ENCODE measurements at places on chromosomes 12 and 14.

GRCh38 chr12:98408681-98409080 lies 106.7 kb upstream of the TMPO start:
- DNase-seq, result no peak

- DNase-seq, result no peak
These were observed 91.0 kb downstream of the GRIP1 start for GRCh38 chr12:66587912-66588311.

DNA sequence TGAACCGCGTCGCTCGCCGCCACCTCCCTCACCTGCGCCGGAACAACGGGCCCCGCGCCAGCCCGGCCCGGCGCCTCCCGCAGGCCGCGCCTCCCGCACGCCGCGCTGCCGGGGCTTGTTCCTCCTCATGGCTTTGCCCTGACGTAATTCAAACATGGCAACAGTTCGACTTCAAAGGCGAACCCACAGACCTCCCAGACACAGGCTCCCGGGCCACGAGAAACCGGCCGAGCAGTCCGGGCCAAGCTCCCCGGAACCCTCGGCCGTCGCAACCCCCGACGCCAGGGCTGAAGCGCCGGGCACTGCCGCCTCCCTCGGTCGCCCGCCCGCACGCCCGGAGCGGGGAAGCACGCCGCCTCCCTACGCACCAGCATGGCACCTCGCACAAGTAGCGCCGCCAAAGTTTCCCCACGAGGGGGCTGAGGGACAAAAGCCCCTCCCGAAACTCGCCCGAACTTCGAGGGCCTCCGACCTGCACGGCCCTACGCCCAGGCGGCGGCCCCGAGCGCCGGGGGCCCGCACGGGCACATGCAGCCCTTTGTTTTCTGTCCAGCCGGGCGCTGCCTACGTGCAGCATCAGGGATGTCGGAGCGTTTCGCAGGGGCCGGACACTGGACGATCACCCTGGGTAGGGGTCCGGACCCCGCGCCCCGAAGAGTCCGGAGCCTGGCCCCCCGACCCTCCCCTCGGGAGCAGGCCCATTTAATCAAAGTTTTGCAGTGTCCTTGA lies 1.7 kb downstream of the SINHCAF start:
- no peak for DNase-seq

DNA sequence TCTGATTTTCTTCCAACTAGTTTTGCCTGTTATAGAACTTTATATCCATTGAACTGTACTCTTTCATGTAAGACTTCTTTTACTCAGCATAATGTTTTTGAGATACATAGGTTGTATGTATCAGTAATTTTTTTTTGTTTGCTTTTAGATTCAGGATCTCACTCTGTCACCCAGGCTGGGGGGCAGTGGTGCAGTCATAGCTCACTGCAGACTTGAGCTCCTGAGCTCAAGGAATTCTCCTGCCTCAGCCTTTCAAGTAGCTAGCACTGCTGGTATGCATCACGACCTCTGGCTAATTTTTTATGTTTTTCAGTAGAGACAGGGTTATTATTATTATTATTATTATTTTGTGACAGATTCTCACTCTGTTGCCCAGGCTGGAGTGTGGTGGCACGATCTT lies 65.0 kb upstream of the DDHD1 start:
- no peak for DNase-seq

DNA sequence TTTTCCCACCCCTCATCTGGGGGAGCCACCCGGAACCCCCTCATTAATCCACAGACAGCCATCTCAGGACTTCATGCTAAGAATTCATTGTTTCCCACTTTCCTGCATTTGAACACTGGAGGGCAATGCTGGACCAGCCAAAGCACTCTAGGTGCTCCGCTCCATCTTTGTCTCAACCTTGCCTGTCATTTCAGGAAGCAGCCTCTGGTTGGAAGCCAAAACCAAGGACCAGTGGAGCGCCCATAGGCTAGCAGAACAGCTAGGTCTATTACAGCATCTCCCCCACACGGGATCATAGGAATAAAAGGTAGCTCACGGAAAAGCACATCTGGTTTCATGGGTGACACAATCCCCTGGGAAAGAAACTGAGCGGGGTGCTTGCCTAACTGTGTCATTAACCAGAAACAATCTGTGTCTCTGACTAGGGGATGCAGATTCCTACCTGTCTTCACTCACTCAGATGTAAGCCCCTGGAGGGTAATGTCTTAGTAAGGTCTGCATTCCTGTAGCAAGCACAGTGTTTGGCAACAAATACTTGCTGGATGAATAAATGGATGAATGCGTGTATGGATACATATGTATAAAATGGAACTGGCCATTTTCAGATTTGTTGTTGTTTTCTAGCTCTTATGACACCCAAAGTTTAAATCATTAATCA lies 197.0 kb downstream of the DAD1 start:
- no peak for DNase-seq

DNA sequence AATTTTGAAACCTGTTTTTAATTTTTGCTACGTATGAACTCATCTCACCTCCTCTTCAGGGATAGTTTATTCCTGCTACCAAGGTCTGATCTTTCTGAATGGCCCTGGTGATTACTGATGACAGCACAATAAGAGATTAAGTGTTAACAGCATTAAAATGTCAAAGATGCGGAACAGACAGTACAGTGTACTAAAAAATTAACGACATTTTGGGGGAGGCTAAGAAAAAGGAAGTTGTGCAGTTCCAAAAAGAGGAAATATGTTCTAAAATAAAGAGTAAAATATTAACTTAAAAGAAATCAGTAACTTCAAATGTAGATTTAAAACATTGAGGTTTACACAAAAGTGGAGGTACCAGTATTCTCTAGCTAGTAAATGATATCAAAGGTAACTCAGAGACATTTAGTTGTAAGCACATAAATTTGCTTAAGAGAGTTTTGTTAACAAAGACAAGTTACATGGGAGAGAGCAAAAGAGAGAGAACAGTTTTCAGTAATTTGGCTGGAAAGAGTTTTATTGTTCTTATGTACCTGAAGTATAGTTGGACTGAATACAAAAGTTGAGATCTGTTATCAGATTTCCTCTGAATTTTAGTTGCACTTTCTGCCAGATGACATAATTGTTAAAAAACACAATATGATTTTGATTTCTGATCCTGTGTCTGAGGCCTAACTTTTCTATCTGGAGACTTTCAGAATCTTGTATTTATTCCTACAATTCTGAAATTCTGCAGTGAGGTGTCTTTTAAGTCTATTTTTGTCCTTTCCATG lies 4.2 kb upstream of the CLECL1 start:
- no peak for DNase-seq

GRCh38 chr14:102479777-102480176 lies 29.8 kb downstream of the ANKRD9 start:
- DNase-seq, result no peak

DNA sequence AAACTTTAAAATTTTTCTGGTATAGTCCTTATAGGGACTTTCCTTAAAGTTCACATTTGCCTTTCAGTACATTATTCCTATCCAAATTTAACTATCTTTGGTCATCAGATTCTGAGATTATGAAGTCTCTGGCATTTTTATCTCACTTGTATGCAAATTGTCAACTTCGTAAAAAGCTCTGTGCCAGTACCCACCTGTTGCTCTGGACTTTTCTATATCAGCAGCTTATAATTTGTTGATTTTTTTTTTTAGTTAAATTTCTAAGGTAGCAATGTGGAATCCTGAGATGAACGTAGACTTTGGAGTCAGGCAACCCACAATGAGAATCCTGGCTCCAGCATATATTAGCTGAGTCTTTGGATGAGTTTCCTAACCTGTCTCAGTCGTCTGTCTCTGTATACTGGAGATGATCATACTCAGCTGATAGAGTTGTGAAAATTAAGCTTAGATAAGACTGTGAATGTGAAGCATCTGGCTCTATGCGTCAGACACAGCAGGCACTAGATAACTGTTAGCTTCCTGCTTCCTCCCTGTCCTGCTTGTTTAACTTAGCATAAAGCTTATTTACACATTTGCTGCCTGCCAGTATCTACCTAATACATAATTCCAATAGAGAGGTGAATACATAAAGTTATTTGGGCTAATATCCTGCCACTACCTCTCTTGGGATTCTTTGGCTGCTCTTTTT lies 59.8 kb downstream of the MARK3 start:
- no peak for DNase-seq

DNA sequence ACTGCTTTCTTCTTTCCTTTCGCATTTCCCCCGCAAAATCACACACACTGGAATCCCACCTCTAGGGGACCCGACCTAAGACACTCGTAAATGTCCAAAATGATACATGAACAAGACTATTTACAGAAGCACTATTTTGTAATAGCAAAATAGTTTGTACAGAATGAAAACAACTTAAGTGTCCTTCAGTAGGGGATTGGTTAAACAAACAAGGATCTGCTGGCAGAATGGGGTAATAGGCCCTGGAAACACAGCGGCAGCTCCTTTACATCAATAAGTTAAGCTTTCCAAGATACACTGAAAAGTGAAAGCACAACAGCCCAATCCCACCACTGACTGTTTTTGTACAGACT lies 48.8 kb downstream of the LTBP2 start:
- no peak for DNase-seq

- no peak for DNase-seq
These were observed 195.4 kb upstream of the ARHGAP5 start for GRCh38 chr14:31881531-31882310.

DNA sequence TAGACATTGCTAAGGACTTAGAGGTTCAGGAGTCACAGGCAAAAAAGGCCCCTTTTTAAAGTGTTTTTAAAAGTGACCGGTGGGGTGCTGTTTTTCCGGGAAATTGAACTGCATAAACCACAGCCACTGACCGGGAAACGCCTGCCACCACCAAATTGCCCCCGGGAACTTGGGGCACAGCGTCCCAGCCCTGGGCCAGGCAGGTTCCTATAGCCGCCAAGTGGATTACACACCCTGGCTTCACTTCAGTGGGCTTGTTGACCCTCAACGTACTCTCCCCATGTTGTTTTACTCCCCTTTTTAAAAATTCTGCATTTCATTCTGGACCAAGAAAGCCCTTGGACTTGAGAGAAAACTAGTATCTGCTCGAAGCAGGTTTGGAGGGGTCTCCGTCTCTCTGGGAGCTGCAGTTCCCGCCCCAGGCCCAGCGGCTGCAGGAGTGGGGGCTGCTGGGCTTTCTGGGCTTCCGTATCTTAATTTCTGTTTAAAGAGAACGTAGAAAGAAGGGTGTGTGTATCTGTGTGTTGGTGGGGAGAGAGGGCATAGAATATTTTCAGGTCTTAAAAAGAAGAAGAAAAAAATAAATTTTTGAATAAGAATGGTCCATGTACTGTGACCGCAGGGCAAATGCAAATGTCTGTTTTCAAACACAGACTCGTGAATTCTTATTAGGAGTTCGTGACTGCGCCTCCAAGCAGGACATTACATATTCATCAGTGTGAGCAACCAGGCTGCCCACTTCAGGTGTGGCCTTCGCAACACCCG lies 82.9 kb downstream of the PAPOLA start:
- DNase-seq, result no peak

DNA sequence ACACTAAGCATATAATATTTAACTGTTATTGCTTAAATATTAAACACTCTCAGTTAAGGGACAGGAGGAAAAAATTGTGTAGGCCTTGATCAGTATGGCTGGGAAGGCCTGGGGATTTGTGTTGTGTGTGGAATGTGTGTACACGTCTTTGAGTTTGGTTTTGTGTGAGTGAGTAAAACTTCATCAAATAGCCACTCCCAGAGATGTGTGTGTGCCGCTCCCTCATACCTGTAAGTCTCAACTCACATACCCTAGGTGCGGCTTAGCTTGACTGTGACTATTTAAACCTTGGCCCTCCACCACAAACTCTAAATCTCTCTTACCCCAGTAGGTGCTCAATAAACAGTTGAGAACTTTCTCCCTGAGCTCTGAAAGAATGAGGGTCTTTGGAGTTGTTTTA lies 64.3 kb downstream of the FLRT2 start:
- no peak for DNase-seq

GRCh38 chr14:97527993-97528392 lies 730.8 kb downstream of the VRK1 start:
- no peak for DNase-seq

DNA sequence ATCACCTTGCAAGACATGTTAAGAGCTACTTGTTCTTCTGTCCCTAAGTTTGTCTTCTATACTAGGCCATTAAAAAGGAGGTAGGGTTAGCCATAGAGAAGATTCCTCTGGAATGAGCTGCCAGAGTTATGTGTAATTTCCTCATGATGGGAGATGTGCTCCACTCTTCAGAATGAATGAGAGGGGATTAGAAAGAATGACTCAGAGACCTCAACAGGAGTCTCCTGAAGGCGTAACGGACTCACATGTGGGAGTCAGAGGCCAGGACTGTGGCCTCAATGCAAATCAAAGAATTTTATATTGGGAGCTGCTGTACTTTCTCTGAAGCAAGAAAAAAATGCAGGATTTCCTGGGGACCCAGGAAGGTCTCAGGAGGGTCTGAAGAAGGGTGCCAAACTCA lies 87.8 kb upstream of the ATXN7L3B start:
- no peak for DNase-seq

All from NCI-H187 (cell line).